Kasumi-1 (cell line): ENCODE measurements at places on chromosomes 3 and 15.
A peak's percentile ranks its signal among the peaks of the same experiment; 100 is the strongest.

GRCh38 chr3:177983320-177983719 lies 552.9 kb upstream of the KCNMB2 start:
- DNase-seq = no peak

DNA sequence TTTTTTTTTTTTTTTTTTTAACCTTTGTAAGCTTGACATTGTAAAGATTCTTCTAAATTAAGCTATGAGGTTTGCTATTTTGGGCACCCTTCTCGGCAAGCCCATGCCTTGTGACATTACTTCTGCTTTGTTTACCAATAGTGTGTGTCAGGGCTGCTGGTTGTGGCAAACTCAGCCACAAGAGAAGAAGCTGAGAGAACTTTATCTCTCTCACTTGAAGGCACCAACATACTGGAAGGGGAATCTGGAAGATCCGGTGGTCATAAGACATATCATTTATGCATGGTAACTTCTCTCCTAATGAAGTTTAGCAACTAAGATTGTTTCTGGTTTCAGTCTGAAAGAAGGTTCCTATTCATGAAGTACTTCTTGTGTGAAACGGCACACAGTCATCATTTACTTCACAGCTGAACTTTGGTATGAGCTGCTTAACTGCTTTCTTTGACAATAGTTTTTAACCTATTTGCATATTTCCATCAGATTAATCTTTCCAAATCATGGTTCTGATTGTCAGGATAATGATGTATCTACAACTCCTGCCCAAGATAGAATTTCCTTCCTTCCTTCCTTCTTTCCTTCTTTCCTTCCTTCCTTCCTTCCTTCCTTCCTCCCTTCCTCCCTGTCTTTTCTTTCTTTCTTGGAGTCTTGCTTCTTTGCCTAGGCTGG lies 189.3 kb downstream of the NFKBIZ start:
- DNase-seq = no peak

GRCh38 chr15:91055548-91056331 lies 33.3 kb upstream of the VPS33B start:
- DNase-seq = peak; percentile 65

DNA sequence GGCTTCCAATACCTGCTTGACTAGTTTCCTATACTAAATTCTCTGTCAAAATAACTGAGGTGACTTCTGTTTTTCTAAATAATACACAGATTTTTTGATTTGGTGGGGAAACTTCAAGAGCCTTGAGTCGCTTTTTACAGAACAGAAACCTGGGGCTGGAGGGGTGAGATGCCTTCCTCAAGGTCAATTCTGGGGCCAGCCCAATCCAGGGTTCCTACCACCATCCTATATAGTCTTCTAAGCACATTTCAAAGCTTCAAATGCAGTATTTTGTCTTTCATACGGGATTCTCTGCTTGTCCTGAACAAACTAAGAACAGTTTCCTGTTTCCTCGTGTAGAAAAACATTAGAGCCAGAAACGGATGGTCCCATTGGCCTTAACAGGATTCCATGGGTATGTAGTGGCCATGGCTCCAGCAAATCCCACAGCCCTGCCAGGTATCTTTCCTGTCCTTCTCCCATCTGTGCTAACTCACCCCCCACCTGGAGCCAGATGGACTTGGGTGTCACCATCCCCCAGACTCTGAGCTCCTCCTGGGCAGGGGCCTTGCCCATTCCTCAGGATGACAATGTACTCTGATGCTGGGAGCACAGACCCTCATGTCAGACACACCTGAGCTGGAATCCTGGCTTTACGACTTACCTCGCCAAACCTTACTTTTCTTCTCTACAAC lies 146.9 kb downstream of the KLF13 start:
- no peak for DNase-seq

GRCh38 chr3:99747915-99748314 lies 69.7 kb upstream of the CMSS1 start:
- no peak for DNase-seq

DNA sequence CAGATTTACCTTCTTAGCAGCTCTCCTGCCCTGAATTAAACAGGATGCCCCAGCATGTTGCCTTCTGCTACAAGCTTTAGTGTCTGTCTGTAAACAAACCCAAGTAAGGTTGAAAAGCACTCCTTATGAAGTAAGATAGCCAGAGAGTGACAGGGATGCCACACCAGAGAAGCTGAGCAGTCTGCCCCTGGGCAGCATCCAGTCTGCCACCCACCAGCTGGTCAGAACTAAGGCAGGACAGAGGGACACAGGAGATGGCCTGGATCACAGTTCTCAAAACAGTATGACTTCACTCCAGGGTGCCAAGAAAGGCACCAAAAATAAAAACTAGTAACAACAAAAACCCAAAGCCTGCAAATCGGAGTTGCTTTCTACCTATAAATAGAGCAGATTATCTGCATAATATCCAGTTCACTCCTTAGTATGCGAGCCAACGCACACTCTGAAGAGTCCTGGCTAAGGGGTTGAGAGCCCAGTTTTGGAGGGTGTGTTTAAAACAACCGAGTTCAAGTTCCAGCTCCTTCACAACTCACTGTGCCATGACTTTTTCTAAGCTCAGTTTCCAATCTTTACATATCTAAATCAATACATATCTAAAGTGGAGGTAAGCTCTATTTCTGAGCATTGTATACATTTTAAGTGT lies 198.9 kb downstream of the KCNMB2 start:
- DNase-seq = no peak

GRCh38 chr3:14434126-14434497 lies 31.7 kb downstream of the SLC6A6 start:
- no peak for DNase-seq

DNA sequence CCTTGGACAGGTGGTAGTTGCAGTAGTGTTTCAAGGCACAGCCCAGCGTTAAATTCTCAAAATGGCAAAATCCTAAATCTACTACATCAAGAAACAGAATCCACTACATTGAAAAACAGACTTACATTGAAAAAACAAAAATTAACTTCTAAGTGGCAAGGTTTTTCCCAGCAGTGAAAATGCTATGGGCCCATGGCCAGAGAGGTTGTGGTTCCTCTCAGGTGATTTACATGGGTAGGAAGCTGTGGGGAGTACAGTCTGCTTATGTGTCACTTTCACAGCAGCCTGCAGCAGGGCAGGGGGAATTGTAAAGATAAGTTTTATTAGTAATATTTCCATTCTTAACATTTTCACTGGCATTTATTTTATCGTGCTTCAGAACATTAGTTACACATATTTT lies 24.9 kb downstream of the TTC14 start:
- DNase-seq = no peak

- no peak for DNase-seq
Measured at GRCh38 chr3:123015596-123015995, 12.0 kb downstream of the SEMA5B start.

- DNase-seq = no peak
Measured at GRCh38 chr15:90960298-90961091, 5.8 kb downstream of the RCCD1 start.

- no peak for DNase-seq
Measured at GRCh38 chr3:52779837-52780585, 2.6 kb downstream of the ITIH1 start.

DNA sequence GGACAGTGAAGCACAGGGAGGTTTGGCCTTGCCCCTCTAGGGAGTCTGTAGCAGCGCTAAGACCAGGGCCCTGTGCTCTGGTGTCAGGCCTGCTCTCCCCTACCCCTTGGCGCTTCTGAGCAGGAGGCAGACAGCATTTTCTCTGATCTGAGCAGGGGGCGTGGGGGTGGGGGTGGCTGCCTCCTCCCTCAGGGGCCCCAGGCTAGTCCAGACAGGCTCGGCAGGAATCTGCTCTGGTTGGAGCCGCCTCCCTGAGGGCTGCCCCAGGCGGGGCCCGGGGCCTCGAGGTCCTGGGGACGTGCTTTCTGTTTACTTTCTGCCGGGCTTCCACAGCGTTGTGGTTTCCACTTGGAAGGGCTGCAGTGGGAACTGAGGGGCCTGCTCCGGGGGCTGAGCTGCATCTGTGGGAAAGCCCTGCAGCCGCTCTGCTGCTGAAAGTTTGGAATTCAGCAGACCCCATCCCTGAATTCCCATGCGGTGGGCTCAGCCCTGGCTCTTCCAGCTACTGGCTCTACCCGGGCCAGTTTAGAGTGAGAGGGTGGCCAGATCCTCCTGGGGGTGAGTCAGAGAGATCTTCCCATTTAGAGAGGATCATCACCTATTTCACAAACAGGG lies 105.4 kb downstream of the LINGO1 start:
- DNase-seq = peak; percentile 14

- no peak for DNase-seq
Measured at GRCh38 chr3:73521734-73522336, 102.9 kb downstream of the PDZRN3 start.

- no peak for DNase-seq
Measured at GRCh38 chr3:184002469-184002868, 15.2 kb downstream of the ABCC5 start.

DNA sequence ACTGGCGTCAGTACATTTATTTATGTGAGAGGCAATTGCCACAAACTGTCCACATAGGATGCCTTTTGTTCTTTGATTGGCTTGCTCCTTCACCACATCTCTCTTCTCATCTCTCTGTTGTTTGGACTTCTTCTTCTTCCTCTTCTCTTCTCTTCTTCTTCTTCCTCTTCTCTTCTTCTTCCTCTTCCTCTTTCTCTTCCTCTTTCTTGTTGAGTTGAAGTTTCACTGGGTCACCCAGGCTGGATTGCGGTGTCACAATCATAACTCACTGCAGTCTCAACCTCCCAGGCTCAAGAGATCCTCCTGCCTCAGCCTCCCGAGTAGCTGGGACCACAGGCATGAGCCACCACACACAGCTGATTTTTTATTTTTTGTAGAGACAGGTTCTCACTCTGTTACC lies 67.7 kb upstream of the GSK3B start:
- DNase-seq = no peak

- DNase-seq = no peak
Measured at GRCh38 chr15:63238171-63238570, 39.2 kb upstream of the APH1B start.

- peak; percentile 96 for DNase-seq
Measured at GRCh38 chr3:129690406-129690805, 83.9 kb upstream of the PLXND1 start.

DNA sequence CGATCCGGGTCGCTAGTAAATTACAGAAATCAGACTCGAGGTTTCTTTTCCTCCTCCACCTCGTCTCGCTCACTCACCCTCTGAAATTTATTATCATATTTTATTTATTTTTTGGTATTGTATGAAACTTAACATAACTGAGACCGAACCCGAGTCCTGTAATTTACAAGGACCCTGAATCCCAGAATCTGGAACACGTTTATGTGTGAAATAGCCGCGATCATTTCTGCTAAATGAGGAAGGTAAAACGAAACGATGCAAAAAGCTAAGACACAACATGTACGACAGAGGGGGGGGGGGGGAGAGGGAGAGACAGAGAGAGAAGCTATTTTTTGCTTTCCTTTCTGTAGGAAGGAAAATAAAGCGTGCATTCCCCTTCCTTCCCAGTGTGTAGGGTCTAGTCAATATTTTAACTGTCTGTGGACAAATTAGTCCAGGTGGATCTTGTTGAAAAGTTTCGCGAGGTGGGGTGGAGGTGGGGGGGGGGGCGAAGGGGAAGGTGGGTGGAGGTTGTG lies 1.6 kb downstream of the BBX start:
- peak; percentile 31 for DNase-seq

GRCh38 chr15:61915640-61916039 lies 144.6 kb downstream of the VPS13C start:
- DNase-seq = no peak

DNA sequence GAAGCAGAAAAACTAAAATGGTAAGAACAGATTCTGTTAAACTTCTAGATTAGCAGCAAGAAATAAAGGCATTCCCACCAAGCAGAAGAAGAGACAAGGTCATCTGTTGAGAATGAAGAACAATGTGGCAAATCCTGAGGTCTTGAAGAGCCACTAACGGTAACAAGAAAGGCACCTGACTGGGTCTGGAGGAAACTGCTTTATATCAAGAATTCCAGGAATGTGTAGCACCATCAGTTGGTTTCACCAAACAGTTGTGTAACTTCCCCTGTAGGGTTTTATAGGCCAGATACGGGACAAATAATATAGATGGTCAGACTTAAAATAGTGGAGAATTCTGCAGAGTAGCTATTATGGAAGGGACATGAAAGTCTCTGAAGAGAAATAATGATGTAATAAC lies 57.3 kb downstream of the ACAP2 start:
- no peak for DNase-seq

DNA sequence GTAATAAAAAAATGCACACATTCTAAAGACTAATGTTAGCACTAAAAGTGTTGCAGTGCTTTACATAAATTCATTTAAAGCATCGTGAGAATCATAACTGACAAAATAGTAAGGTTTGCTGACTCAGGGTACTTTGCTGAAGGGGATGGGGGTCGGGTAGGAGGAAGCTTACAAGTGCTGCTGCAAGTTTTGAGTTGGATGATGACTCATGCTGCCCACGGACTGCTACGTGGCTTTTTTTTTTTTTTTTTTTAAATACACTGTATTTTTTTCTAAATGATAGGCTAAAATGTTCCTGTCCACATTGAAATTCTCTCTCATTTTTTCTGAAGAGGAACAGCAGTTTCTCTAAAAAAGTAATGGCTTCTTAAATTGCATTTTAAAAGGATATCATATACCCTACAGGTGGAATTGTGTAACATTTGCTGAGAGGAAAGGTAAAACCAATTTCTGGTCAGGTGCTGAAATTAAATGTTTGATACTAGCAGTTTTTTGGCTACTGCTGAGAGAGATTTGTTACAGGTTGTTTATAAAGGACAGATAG lies 2.2 kb downstream of the MAPK6 start:
- DNase-seq = peak; percentile 85

DNA sequence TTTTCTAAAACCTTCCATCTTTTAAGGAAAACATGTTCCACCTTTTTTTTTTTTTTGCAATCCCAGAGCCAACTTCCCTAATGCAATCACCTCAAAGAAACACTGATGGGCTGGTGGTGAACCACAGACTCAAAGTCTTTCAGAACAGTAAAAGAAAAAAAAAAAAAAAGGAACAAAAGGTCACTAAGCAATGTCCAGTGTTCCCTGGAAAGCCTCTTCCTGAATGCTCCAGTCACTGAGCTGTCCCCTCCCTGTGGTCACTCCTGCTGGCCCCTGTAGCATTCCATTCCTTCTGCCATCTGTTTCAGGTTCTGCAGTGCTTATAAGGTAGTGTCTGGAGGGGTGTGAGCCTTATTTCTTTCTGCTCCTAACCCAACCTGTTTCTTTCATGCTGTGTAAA lies 53.3 kb downstream of the AAGAB start:
- peak; percentile 6 for DNase-seq
